ENCODE measurements at places on chromosomes 6 and 20. TPM values are rescaled to one million over a fixed set of nuclear protein-coding genes. Genes with fewer than 3 reads are reported as not detected.

GRCh38 chr20:55936209-55936595 lies 69.1 kb downstream of the CBLN4 start:
- DNase-seq: no peak

DNA sequence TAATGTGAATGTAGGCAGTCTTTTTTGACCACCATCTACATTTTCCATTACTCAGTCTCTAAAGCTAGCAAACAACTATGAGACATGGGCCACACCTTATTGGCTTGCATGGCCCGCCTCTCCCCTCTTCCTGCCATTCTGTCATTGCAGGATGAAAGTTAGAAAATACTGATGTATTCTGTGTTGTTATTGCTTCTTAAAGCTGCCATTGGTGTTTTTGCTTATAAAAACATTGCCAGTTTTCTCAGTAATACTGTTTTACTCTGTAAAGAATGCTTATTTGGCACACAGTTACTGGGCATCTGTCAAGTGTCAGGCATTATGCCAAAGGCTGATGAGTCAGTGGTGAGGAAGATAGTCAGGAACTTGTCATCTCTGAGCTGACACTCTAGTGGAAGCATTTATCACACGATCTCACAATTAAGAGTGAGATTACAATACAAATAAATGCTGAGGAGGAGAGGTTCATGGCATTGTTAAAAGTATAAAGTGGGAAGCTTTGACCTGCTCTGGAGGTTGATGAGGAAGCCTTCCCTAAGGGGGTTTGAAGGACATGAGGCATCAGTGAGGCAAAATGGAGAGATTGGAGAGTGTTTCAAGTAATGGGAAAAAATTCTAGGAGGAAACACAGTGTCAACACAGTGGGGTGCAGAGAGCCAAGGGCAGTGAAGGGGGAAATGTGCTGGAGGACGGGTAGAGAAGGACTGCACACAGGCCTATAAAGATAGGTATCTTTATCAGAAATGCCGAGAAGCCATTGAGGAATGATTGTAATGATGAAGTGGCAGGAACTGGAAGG lies 14.7 kb downstream of the KLHL32 start:
- peak; percentile 86 for DNase-seq

The C4A gene
- total RNA-seq: 2.2 TPM

- DNase-seq: no peak
Measured at GRCh38 chr6:132096245-132096644, 145.1 kb upstream of the CCN2 start.

GRCh38 chr6:38860041-38860440 lies 144.9 kb downstream of the DNAH8 start:
- no peak for DNase-seq

Data from LHCN-M2 (cell line).